ENCODE measurements at places on chromosomes 2 and 18. TPM values are rescaled to one million over a fixed set of nuclear protein-coding genes. Genes with fewer than 3 reads are reported as not detected.

Gene CDCA7
- total RNA-seq, result 44.7 TPM

Gene DUSP19
- 0.57 TPM for total RNA-seq

Gene WNT6
- total RNA-seq, result 0.10 TPM

Gene CNGA3
- total RNA-seq, result not detected

Gene POTEC
- not detected for total RNA-seq

Gene MEP1B
- total RNA-seq, result 0.27 TPM

Gene DPY30
- total RNA-seq, result 108 TPM

Gene TNFRSF11A
- total RNA-seq, result 6.5 TPM

Gene MFSD2B
- total RNA-seq, result 0.24 TPM

Gene EGR4
- total RNA-seq, result 0.28 TPM

All from A549 treated with CpdA at 1 μM for 4 hours (cell line).